Posterior cingulate gyrus (tissue), 11 donors: ENCODE measurements at places on chromosomes 6 and 20.

GRCh38 chr20:49230561-49231133 lies 11.4 kb downstream of the DDX27 start:
- no peak for DNase-seq

DNA sequence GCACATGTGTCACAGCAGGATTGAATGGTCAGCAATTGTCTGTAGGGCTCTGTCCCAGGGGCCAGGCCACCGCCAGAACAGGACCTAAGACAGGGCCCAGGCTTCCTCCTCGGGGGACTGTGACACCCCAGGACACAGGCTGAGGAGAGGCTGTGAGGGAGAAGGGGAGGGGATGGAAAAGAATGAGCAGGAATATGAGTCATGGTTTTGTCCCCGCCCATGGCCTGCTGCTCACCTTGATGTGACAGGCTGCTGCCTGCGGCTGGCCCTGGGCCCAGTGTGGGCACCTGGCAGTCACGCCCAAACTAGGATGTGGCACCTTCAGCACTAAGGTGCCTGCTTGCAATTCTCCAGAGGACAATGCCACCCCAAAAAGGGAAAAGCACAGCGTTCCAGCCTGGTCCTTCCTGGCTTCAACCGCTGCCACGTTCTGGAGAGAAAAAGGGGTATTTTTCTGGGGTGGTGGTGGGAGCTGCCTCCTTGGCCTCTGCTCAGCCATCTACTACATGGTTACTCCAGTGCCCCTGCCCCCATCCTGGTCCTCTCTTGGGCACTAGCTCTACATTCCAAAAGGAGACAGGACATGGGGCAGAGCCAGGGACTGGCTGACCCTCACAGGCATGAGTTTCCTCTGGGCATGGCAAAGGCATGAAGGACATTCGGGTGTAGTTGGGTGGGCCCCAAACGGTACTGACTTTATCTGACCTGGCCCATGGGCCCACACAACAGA lies 93.4 kb downstream of the SLC22A23 start:
- DNase-seq = no peak

GRCh38 chr6:134169871-134170486 lies 117.6 kb upstream of the SLC2A12 start:
- no peak for DNase-seq

DNA sequence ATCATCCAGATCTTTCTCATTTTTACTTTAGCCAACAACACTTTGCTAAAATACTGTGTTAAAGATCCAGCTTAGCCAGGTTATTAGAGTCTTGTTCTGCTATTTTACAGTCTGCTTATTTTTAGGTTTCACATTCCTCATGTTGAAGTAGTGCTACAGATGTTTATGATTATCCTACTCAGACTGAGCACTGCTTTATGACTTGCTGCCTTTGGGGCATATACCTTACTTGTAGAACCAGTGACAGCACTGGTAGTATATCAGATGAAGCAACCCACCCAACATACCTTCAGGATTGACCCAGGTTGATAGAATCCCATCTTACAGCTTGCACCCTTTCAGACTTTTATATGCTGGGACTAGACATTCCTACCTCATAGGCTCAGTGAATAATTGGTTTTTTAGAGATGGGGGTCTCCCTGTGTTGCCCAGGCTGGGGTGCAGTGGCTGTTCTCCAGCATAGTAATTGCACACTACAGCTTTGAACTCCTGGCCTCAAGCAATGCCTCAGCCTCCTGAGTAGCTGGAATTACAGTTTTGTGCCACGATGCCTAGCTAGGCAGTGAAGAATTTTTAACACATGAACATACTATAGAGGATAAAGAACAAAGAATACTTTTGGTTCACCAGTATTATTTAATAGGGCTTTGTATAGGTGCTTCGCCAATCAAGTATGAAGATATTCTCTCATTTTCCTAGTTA lies 63.8 kb upstream of the DYNLRB1 start:
- DNase-seq = no peak

GRCh38 chr6:9420316-9421015 lies 985.1 kb upstream of the SLC35B3 start:
- DNase-seq = no peak

DNA sequence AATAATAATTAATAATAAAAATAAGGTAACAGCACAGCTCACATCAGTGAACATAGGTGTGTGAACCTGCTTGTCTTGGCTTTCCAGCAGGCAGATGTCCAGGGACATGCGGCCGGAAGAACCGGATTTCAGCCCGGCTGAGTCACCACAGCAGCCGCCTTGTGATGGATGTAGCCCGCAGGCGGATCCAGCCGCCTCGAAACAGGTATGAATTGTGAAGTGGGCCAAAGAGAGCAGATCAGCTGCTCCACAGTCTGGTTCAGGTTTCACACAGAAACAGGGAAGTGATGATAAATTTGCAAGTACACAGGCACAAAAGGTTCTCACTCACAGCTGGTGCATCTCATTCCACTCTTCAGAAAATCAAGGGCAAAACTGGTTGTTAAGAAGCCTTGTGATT lies 55.1 kb downstream of the ID4 start:
- DNase-seq = no peak

DNA sequence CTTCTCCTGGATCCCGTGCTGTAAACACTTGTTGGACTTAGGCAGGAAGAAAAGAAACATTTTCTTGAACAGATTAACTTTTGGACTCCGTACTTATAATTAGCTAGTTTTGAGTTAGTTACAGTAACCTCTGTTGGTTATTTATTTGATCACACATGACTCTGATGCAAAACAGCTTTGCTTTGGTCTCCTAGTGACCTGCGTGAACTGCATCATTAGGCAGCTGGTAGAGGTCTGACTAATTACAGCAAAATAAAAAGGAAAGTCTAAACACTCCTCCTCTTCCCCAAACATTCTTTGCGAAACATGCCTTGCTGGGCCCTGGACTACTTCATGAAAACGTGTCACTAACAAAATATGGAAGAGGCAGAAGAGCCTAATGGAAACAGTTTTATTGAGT lies 61.1 kb upstream of the ZFP64 start:
- no peak for DNase-seq
